Stimulated activated CD8-positive, alpha-beta memory T cell treated with anti-CD3 and anti-CD28 coated beads, Interleukin-4, amount 100 ng/mL, for 1 hour (primary cell): ENCODE measurements at places on chromosomes 6 and 20.

DNA sequence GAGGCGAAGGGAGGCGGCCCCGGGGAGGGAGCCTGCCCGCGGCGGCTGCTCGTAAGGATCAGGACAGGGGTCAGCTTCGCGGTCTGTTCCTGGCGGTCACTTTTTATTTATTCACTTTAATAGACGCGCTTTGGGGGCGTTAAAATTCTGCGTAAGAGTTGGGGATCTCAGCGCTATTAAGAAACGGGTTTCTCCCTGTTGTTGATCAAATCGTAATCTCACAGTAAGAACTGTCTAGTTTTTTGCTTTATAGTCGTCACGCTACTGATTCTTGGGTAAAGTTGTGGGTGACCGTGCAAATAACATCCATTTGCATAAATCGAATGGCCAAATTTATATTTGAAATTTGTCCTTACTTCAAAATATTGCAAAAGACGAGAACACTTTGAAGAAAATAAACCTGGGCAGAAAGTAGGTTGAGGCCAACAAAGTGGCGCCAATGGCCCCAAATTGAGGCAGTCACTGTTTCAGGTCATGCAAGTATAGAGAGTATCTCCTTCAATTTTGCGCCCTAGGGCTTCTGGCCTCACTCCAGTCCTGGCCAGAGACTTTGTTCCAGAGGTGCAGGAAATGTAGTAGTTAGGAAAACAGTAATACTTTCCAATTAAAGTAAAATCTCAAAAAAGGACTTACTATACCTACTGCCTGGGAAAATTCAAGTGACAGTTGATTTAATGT, 963 bp upstream of the RMND1 start:
- DNase-seq, result no peak

GRCh38 chr6:6600875-6601274, 12.4 kb downstream of the LY86 start:
- DNase-seq, result no peak

- DNase-seq, result no peak
Measured at GRCh38 chr6:30601815-30602641, 15.0 kb downstream of the PPP1R10 start.

DNA sequence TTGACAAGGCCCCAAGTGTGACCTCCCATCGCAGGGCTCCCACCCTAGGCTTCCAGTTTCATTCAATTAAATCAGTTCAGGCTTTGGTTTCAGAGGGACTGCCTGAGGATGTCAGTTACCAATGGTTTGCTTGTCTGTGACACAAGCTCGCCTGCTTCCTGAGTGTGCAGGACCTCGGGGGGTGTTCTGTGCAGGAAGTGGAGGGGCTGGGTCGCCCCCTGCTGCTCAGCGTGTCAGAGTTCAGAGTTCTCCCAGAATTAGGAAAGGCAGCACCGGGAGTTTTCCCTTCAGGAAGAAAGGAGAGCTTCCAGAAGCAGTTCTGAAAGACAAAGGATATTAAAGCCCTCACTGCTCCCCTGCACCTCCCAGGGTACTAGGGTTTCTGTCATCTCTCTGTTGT, 50.8 kb upstream of the TGM3 start:
- DNase-seq, result no peak

DNA sequence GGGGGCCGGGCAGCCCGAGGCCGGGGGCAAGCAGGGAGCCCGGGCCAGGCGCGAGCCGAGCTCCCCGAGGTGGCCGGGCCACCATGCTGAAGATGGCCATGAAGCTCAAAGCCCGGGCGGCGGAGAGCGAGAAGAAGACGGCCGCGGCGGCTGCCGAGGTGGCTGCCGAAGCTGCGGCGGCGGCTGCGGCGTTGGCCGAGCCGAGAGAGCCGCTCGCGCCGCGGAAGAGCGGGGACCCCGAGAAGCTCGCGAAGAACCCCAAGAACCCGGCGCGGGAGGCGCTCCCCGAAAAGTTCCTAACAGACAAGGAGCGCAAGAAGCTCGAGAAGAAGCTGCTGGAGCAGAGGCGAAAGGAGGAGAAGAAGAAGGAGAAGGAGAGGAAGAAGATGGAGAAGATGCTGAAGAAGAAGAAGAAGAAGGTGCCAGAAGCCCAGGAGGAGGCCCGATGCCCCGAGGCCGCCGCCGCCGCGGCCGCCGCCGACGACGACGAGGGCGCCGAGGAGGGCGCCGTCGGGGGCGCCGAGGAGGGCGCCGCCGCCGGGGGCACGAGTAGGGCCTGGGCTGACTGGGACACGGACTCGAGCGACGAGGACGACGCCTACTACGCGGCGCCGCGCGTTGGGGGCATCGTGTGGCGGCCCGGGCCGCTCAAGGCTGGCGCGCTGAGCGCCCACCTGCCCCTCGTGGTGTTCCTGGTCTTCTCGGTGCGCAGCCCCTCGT, 37.4 kb downstream of the GNAS start:
- DNase-seq, result no peak

DNA sequence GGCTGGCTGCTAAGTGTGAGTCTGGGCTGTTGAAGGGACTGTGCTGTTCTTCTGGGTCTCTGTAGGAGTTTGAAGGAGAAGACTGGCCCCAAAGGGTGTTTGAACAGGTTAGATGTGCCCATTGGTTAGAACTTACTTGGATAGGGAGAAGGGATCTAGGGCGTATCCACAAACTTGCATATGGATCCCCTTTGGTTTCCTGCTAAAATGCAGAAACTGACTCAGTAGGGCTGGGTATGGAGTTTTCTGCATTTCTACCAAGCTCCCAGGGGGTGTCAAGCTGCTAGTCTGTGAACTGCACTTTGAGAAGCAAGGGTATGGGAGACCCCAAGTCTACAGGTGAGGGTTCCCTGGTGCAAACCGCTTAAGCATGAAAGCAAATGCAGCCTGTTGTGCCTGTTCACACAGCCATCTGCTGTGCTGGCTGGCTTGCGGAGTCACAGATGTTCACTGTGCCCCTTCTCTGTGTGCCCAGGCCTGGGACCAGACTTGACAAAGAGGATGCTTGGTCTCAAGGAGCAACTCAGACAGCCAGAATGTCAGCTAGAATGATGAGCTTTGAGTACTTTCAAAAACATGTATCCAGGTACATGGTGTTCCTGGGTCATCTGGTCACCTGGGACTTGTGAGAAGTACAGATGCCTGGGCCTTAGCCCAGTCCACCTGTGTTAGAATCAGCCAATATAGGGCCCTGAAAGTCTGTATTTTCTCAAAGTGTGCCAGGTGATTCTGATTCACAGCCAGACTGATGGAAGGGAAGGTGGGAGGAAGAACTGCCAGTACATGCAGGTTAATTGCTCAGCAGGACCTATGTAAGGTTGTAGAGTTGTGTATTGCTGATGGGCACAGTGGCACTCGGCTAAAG, 7.4 kb downstream of the PPP1R16B start:
- no peak for DNase-seq

DNA sequence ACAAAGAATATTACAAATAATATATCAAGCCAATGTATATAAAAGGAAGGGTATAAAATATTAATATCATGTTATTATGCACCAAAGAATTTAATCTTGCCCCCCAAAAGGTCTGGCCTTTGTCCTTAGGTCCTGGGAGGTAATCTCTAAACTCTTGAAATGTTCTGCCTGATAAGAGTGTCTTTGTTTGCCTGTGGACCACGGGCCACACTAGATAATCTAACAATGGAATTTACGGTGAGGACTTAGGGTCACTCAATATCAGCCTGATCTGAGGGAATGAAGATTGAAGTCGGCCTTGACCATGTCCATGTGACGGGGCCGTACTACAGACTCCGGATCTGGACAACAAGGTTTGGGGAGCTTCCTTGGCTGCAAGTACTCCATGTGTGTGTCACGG, 42.9 kb downstream of the HUS1B start:
- no peak for DNase-seq

DNA sequence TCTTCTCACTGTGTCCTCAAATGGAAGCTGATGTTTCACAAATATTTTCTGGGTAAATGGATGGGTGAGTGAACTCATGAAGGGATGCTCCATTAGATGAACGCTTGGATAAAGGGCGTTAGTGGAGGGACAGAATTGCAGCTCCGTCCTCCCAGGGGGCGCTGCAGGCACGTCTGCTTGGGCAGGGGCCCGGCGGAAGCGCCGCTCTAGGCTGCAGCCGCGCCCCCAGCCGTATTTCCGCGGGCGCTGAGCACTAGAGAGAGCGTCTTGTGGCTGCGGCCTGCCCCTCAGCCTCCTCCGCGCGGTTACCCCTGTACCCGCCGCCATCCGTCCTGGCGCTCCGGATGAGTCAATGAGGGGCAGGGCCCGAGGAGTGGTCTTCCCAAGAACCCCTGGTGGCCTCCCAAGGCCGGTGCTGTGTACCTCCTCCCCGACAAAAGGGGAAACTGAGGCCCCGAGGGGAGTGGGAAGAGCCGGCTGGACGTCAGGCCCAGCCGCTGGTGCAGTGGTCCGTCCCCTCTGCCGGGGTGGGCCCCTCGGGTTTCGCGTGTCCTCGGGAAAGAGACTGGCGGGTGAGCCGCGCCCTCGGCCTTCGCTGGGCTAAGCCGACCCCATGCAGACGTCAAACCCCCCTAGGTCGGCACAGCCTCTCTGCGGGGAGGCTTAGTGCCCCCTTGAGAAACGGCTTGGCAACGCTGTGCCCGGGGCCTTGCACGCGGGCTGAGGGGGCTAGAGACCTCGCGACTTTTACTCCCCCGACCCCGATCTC, 11.5 kb upstream of the SNHG17 start:
- DNase-seq, result peak; percentile 86

- DNase-seq, result no peak
Measured at GRCh38 chr20:4180356-4180755, 165.0 kb upstream of the RNF24 start.

- DNase-seq, result no peak
Measured at GRCh38 chr20:49268600-49269365, 9.1 kb downstream of the ZNFX1 start.

- DNase-seq, result no peak
Measured at GRCh38 chr6:11218102-11218442, 14.4 kb downstream of the NEDD9 start.
